Lower lobe of right lung (tissue), 2 donors: ENCODE measurements at places on chromosomes 16 and 17. TPM values are rescaled to one million over a fixed set of nuclear protein-coding genes. Genes with fewer than 3 reads are reported as not detected.

GRCh38 chr17:48011405-48012150, 26.0 kb downstream of the COPZ2 start:
- H3K27me3 ChIP-seq: peaks cover 39% of the 10 kb centered on the region
- no peaks in the 10 kb centered on the region for H3K36me3 ChIP-seq
- DNase-seq: no peak
- H3K4me1 ChIP-seq: peaks cover 18% of the 10 kb centered on the region
- H3K4me3 ChIP-seq: peak overlapping the region; percentile 40
- no peak overlapping the region for H3K27ac ChIP-seq

- DNase-seq: peak; percentile 68
- peaks cover 32% of the 10 kb centered on the region for H3K4me1 ChIP-seq
- H3K4me3 ChIP-seq: no peak overlapping the region
- H3K36me3 ChIP-seq: no peaks in the 10 kb centered on the region
Measured at GRCh38 chr16:85978291-85978775, 79.4 kb downstream of the IRF8 start.

DNA sequence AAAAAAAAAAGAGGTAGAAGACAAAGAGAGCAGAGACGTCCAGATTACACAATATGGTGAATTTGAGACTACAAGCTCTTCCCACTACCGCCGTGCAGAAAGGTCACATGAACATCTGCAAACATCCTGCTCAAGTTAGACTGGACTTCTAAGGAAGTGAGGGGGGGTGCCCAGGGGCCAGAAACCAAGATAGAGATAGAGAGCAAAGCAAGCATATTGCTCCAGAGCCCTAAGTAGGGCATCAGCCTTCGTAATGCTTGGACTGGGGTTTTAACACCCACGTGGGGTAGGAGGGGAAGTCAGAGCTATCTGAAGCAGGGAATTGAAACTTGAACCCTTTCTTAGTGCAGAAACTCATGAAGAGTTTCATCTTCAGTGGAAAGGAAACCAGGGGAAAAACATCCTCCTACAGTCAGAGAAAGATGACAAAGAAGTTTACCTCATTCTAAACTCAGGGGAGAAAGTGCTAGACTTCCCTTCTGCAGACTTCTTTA, 8.7 kb downstream of the CLEC19A start:
- no peak overlapping the region for H3K27ac ChIP-seq
- no peak overlapping the region for H3K4me3 ChIP-seq
- no peaks in the 10 kb centered on the region for H3K27me3 ChIP-seq
- no peaks in the 10 kb centered on the region for H3K36me3 ChIP-seq
- peaks cover 4% of the 10 kb centered on the region for H3K4me1 ChIP-seq
- peak; percentile 88 for DNase-seq

GRCh38 chr16:27762441-27762840, 212.5 kb downstream of the KATNIP start:
- H3K4me1 ChIP-seq: no peaks in the 10 kb centered on the region
- no peak overlapping the region for H3K27ac ChIP-seq
- DNase-seq: peak; percentile 23

DNA sequence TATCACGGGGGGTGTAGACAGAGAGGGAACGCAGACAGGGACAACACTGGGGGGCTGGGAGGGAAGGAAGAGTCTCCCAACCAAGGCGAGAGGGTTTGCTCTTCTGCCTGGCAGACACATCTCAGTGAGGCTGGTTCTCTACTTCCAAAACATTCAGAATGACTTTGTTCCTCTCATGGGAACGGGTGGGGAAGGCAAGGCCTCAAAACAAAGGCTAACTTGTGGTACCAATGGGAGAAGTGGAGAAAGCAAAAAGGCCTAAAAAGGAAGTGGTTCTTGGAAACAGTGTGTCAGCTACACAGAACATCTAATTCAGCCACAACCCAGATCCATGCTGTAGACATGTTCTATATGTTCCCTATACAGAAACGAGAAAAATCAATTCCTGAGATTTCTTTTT, 7.5 kb downstream of the FLOT2 start:
- H3K4me1 ChIP-seq: peaks cover 47% of the 10 kb centered on the region
- H3K4me3 ChIP-seq: no peak overlapping the region
- no peaks in the 10 kb centered on the region for H3K27me3 ChIP-seq
- H3K36me3 ChIP-seq: peaks cover 48% of the 10 kb centered on the region

GRCh38 chr16:25177831-25178688, 38.7 kb upstream of the AQP8 start:
- H3K27me3 ChIP-seq: no peaks in the 10 kb centered on the region
- DNase-seq: peak; percentile 53

DNA sequence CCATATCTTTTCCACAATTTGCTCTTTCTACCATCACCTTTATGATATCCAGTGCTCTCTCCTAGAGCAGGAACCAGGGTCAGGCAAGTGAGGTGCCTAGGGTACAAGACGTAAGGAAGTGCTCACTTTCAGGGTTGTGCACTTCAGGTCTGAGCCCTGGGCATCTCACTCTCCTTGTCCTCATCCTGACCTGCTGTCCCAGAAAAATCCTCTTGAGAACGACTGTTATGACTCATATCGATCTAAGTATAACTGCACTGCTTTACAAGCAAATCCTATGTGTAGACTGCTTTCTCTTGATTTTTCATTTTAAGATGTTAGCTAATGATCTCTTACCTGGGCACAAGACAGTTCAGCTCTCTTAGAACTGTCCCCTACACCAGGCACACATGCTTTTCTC, 100.1 kb downstream of the TMEM100 start:
- no peak overlapping the region for H3K4me3 ChIP-seq
- H3K4me1 ChIP-seq: peaks cover 23% of the 10 kb centered on the region
- H3K27me3 ChIP-seq: no peaks in the 10 kb centered on the region
- DNase-seq: no peak
- H3K27ac ChIP-seq: peak overlapping the region; percentile 19
- no peaks in the 10 kb centered on the region for H3K36me3 ChIP-seq

DNA sequence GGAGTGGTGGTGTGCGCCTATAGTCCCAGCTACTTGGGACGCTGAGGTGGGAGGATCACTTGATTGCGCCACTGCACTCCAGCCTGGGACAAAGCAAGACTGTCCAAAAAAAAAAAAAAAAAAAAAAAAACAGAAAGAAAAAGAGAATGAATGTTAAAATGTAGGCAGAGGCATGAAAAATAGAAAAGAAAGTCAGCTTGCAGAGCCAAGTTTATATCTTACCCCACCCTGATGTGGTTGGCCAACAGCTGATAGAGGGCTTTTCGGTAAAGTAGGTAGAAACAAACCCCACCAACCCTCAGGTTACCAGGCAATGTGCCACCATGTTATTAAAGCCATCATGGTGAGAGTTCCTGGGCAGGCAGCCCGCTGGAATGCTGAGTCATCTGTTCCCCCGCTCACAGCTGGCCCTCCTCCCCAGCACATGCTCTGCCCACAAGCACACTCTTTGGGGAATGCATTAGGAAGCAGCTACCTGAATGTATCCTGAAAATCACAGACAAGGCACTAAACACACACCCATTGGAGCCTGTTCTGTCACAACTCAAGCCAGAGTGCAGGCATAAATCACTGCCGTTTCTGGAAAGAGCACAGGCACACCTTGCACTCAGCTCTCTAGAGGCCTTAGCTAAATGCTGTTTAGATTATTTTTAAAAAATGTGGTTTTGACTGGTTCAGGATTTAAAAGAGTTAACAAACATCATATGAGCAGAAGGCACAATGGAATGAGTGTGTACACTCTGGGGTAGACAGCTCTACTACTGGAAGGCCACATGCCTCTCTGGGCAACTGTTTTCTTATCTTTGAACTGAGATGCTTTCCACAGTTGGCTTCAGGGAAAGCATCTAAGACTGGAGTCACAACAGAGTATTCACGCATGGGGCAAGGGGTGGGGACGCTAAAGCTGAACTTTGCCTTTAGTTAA, 128.5 kb downstream of the PARN start:
- H3K36me3 ChIP-seq: no peaks in the 10 kb centered on the region
- H3K27ac ChIP-seq: peak overlapping the region; percentile 43
- peaks cover 20% of the 10 kb centered on the region for H3K4me1 ChIP-seq
- H3K27me3 ChIP-seq: no peaks in the 10 kb centered on the region
- no peak overlapping the region for H3K4me3 ChIP-seq

DNA sequence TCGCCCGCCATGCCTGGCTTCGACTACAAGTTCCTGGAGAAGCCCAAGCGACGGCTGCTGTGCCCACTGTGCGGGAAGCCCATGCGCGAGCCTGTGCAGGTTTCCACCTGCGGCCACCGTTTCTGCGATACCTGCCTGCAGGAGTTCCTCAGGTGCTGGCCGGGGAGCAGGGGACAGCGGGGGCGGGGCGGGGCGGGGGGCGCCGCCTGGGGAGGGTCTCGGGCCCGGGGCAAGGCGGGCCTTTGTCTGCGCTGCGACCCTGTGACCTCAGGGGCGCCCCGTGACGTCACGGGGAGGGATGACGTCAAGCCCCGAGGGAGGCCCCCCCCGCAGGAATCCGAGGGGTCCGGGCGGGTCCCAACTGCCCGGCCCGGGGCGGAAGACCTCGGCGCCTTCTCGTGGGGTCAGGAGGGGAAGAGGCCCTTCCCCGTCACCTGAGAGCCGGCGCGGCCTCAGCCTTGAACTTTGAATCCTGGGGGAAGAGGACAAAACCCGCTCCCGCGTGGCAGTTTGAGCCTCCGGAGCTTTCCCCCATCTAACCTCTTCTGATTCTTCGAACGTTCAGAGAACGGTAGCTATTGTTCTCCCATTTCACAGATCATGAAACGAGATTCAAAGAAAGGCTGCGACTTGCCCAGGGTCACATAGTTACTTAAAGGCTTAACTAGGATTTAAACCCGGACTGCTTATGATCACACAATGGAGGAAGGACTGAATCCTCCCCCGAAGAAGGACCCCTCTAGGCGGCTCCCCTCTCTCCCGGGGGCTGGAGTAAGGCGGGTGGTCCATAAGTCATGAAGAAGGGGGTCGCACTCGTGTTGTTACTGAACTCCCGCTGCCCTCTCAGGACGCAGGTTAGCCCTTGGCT, 527 bp downstream of the TRAF4 start:
- H3K4me3 ChIP-seq: peak overlapping the region; percentile 74
- H3K27me3 ChIP-seq: no peaks in the 10 kb centered on the region
- peak overlapping the region; percentile 94 for H3K27ac ChIP-seq
- H3K36me3 ChIP-seq: peaks cover 25% of the 10 kb centered on the region
- H3K4me1 ChIP-seq: peaks cover 73% of the 10 kb centered on the region

DNA sequence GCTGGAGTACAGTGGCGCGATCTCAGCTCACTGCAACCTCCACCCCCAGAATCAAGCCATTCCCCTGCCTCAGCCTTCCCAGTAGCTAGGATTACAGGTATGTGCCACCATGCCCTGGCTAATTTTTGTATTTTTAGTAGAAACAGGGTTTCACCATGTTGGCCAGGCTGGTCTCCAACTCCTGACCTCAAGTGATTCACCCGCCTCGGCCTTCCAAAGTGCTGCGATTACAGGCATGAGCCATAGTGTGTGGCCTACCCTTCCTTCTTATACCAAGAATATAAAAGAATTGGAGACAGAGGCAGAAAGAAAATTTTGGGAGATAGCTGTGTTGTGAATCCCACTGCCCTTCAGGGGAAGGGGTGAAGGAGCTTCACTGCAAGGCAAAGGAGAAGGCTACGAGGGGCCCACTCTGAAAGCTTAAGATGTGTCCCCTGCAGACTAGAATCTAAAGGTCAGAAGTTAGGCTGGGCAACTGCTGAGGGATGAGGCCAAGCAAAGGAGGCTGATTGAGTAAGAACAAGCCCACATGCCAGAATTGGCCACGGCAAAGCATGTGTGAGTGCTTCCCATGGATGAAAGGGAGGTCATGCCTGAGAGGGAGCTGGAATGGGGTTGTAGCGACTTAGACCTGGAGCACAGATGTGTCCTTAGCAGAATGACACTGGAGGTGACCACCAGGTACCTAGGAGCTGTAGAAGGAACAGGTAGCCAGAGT, 8.4 kb upstream of the CRYBA1 start:
- peaks cover 5% of the 10 kb centered on the region for H3K4me1 ChIP-seq
- no peak overlapping the region for H3K4me3 ChIP-seq
- no peak for DNase-seq
- no peaks in the 10 kb centered on the region for H3K27me3 ChIP-seq
- H3K36me3 ChIP-seq: no peaks in the 10 kb centered on the region

- no peak overlapping the region for H3K4me3 ChIP-seq
- H3K36me3 ChIP-seq: no peaks in the 10 kb centered on the region
- no peak overlapping the region for H3K27ac ChIP-seq
- peaks cover 3% of the 10 kb centered on the region for H3K27me3 ChIP-seq
- no peaks in the 10 kb centered on the region for H3K4me1 ChIP-seq
- no peak for DNase-seq
Measured at GRCh38 chr17:34493917-34494316, 85.5 kb upstream of the TMEM132E start.

HS3ST6 gene
- total RNA-seq: 1.3 TPM

CFAP97D1 gene
- total RNA-seq: not detected

AOC3 gene
- 160 TPM for total RNA-seq

CSH2 gene
- not detected for total RNA-seq

RCVRN gene
- not detected for total RNA-seq
